SK-N-DZ (cell line): ENCODE measurements at places on chromosomes 6 and 20.
A peak's percentile ranks its signal among the peaks of the same experiment; 100 is the strongest.

GRCh38 chr6:158095031-158095430 is 73.0 kb downstream of the SERAC1 start:
- DNase-seq = no peak

- DNase-seq = no peak
Measured at GRCh38 chr6:33424855-33425667, 5.2 kb downstream of the SYNGAP1 start.

DNA sequence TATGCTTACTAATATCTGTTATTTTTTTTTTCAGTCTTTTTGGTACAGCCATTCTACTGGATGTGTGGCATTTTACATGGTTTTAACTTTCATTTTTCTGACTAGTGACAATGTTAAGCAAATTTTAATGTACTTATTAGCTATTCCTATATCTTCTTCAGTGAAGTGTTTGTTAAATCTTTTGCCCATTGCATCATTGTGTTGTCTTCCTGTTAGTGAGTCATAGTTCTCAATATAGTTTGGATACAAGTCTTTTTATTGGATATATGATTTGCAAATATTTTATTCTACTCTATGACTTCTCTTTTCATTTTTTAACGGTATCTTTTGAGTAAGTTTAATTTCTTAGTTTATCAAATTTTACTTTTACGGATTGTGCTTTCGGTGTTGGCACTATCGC is 519.4 kb downstream of the CDKAL1 start:
- no peak for DNase-seq

- DNase-seq = no peak
Measured at GRCh38 chr6:165042912-165043311, 266.5 kb downstream of the C6orf118 start.

DNA sequence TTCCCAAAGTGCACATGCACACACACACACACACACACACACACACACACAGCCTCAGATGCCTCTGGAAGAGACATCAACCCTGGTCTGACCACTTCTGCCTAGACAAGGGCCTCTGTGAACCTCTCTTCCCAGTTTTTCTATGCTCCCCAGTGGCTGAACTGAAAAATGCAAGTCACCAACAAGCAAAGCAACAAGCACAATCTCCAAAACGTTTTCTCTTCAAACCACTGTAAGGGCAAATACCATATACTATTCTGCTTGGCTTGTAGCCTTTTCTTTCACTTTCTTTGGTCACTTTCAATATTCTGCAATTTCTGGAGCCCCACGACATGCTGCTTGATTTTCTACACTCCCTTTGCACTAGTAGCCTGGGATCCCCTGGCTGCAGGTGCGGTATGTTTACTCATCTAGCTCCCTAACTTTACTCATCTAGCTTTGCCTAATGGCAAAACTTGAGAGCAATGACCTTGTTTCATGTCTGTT is 121.4 kb upstream of the DST start:
- peak; percentile 52 for DNase-seq
